ENCODE measurements at places on chromosomes 7 and 10.

DNA sequence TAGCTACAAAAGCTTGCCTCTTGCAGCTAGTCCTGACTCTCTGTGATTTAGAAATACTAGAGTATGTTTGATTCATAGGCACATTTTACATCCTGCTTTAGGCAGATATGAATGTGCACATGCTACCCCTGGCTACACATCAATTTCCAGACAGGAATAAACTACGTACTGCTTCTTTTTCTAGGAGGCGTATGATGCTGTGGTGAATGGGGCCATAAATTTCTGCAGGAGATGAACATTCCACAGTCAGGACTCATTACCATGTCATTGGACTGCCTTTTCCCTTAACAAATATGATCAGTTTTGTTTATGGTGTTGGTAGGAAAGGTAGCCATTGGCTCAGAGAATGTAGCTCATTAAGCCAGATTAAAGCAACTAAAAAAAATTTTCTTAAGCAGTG lies 50.1 kb upstream of the IFRD1 start:
- DNase-seq, result no peak

DNA sequence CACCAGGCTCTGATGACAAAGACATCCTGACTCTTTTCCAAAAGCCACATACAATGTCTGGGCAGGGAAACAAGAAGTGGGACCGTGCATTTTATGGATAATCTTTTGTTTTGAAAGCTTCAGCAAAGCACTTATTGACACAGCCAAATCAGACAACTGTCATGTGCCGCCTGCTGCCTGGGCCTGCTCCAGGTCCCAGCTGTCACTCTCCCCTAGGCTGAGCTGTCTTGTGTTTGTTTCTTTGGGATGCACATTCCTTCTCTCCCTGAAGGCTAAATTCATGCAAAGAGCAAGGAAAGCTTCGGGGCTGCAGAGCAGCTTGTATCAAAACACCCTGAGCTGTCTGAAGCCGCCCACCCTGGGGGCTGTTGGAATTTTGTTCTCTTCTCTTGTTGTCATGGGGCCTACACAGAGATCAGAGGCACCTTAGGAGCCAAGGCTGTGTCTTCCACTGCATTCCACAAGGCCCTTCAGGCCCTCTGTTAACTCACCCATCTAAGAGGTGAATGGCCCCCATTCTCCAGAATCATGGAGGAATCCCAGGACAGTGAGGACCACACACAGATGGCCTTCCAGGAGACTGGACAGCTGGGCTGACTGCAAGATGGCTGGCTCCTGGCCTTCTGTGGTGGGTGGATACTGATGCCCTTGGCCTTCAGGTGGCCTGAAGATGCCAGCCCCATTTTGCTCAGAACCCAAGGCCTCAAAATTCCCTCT lies 17.8 kb upstream of the SLC18A2 start:
- DNase-seq, result no peak

- DNase-seq, result no peak
Observed at GRCh38 chr7:9349625-9350024, 916.2 kb downstream of the NXPH1 start.

DNA sequence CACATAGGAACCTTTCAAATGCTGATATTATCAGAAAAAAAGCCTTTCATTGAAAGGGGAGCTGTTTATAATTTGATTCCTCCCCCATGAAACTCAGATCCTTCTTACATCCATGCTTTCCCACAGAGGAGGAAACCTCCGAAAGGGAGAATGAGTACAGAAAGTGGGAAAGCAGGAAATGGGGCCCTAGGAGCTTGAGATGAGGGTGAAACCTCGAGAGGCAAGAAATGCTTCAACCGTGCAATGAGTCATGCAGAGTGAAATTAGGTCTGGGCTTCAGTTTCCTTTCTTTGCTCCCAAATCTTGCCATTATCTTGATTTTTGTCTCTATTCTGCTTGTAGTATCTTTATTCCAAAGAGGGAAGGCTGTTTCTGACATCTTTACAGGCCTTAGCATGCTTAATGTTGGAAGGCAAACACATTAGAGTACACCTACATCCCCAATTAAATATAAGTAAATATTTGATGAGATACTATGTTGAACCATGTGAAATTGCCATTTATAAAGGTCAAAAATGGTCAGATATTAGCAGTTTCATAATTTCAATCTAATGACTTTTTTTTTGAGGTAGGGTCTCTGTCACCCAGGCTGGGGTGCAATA lies 79.1 kb downstream of the NAMPT start:
- DNase-seq, result no peak

- DNase-seq, result no peak
Observed at GRCh38 chr10:79047875-79048638, 20.7 kb upstream of the ZMIZ1 start.

DNA sequence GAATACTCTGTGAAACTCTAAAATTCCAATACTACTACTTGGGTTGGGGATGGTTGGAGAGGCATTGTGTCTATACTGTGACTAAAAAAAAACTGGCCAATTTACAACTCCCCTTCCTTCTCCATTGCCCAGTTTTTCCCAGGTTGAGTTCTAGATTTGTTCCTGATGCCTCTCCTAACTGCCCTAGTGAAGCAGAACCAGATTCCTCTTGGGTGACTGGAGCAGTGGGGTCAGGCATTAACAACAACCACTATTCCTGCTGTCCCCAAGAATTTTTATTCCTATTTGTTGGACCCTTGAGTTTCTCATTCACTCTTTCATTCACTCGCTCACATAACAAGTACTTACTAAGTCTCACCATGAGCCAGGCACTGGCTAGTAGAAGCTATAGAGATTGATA lies 5.8 kb downstream of the GOT1 start:
- no peak for DNase-seq
